Activated T-helper 2 cell treated with anti-CD3 and anti-CD28 coated beads, Interferon-gamma antibody, Interleukin-2, Interleukin-4, amounts not matched to agents 10 μg/mL and 5 μg/mL and 100 μg/mL, durations not matched to agents 14 hours and 24 hours and 36 hours (primary cell): ENCODE measurements at places on chromosomes 7 and 10.

GRCh38 chr7:105196473-105196872, 182.5 kb downstream of the KMT2E start:
- peaks cover 23% of the 10 kb centered on the region for H3K36me3 ChIP-seq
- DNase-seq = no peak
- H3K27ac ChIP-seq = no peak overlapping the region
- H3K27me3 ChIP-seq = no peaks in the 10 kb centered on the region
- H3K4me1 ChIP-seq = peaks cover 9% of the 10 kb centered on the region

GRCh38 chr10:126690534-126690933, 20.0 kb upstream of the C10orf90 start:
- H3K4me3 ChIP-seq = no peak overlapping the region
- H3K27ac ChIP-seq = no peak overlapping the region

- DNase-seq = no peak
- H3K27ac ChIP-seq = no peak overlapping the region
- peaks cover 21% of the 10 kb centered on the region for H3K27me3 ChIP-seq
- H3K36me3 ChIP-seq = no peaks in the 10 kb centered on the region
These were observed 150.8 kb downstream of the HERPUD2 start for GRCh38 chr7:35544028-35544742.

GRCh38 chr7:6268907-6269306, 3.5 kb downstream of the CYTH3 start:
- H3K27me3 ChIP-seq = peaks cover 71% of the 10 kb centered on the region
- no peak overlapping the region for H3K27ac ChIP-seq
- no peaks in the 10 kb centered on the region for H3K36me3 ChIP-seq
- H3K4me3 ChIP-seq = no peak overlapping the region
- peaks cover 11% of the 10 kb centered on the region for H3K4me1 ChIP-seq

DNA sequence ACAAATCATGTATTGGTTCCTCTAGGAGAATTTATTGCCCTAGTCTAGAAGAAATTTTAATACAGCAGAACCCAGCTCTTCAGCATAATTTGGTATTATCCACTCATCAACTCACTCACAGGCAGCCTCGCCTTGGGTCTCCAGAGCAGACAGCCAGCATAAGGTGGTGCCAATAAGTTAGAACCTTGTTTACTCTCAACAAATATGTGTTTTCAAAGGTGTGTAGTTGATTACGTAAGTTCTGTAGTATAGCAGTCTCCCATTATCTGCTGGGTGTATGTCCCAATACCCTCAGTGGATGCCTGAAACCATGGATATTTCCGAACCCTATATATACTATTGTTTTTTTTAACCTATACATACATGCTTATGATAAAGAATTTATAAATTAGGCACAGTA, 522.5 kb upstream of the LRRN3 start:
- DNase-seq = no peak
- H3K4me1 ChIP-seq = no peaks in the 10 kb centered on the region
- no peaks in the 10 kb centered on the region for H3K36me3 ChIP-seq
- no peak overlapping the region for H3K4me3 ChIP-seq
- H3K27me3 ChIP-seq = no peaks in the 10 kb centered on the region

DNA sequence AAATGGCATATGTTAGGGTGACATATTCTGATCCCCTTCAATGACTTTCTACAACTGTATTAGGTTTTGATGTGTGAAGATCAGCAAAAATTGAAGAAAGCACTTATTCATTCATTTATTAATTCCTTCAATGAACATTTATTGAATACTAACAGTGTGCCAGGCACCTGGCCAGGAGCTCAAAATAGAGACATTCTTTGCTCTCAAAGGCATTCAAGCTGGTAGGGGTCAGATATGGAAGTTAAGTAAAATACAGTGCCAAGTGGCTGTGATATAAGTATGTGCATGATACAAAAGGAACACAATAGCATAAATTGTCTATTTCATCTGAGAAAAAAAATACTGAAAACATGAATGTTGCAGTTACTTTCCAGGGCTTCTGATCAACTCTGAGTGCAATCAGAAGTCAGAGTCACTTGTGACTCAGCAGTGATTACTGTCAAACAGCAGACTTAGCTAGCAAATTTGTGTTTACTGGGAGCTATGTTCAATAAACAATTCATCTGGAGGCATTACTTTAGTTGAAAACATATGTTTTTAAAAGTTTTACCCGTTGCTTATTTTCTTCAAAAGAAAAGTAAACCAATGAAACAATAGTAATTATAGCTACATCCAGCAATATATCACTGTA, 60.4 kb upstream of the CACNB2 start:
- H3K36me3 ChIP-seq = no peaks in the 10 kb centered on the region
- H3K27ac ChIP-seq = no peak overlapping the region
- DNase-seq = no peak
- H3K4me1 ChIP-seq = no peaks in the 10 kb centered on the region
- no peak overlapping the region for H3K4me3 ChIP-seq

GRCh38 chr10:93816123-93816747, 58.5 kb downstream of the LGI1 start:
- no peak overlapping the region for H3K4me3 ChIP-seq
- peak; percentile 10 for DNase-seq
- H3K27me3 ChIP-seq = peaks cover 34% of the 10 kb centered on the region
- peaks cover 3% of the 10 kb centered on the region for H3K4me1 ChIP-seq
- H3K27ac ChIP-seq = no peak overlapping the region
- H3K36me3 ChIP-seq = no peaks in the 10 kb centered on the region

GRCh38 chr10:11541296-11541695, 70.2 kb downstream of the USP6NL start:
- H3K27me3 ChIP-seq = peaks cover 26% of the 10 kb centered on the region
- no peaks in the 10 kb centered on the region for H3K36me3 ChIP-seq
- H3K27ac ChIP-seq = no peak overlapping the region
- DNase-seq = no peak
- no peak overlapping the region for H3K4me3 ChIP-seq

DNA sequence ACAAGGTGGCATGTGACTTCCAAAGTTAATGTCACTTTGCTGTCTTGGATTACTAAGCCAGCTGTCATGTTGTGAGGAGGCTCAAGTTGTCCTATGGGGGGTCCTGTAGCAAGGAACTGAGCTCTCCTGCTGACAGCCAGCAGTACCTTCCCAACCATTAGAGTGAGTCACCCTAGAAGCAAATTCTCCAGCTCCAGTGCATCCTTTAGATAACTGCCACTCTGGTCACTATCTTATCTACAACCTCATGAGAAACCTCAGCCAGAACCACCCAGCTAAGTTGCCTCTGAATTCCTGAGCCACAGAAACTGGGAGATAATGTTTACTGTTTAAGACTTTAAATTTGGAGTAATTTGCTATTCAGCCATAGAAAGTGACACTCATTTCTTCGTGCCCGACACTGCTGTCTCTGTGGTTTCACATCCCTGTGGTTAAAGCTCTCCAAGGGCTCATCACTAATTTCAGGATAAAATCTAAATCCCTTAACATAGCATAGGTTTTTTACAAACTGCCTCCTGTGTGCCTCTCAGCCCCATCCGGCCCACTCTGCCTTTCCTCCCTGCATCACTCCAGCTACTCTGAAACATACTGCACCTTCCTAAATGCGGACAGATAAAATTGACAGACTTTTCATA, 83.5 kb downstream of the PRR15 start:
- H3K27me3 ChIP-seq = no peaks in the 10 kb centered on the region
- no peak for DNase-seq
- no peak overlapping the region for H3K27ac ChIP-seq
- H3K36me3 ChIP-seq = no peaks in the 10 kb centered on the region
- no peak overlapping the region for H3K4me3 ChIP-seq

- no peaks in the 10 kb centered on the region for H3K36me3 ChIP-seq
- no peak overlapping the region for H3K4me3 ChIP-seq
- no peak overlapping the region for H3K27ac ChIP-seq
- no peak for DNase-seq
- no peaks in the 10 kb centered on the region for H3K4me1 ChIP-seq
These were observed 134.0 kb downstream of the GRID1 start for GRCh38 chr10:86232644-86233043.

DNA sequence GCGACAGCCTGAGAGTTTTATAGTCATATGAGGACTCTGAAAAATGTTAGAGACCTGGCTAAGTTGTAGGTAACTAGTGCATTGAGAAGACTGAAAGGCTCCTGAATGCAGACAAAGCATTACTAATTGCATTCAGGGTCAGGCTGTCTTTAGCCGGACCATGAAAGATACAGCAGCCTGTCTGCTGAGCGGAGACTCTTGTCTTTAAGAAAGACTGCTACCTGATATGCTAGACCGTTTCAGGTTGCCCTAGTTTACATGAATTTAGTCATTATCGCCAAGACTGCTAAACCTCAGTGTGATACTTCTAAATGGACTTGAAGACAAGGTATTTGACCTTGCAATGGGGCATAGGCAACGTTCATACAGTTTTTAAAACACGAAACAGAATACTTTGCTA, 81.2 kb downstream of the BMPR1A start:
- no peak for DNase-seq
- no peak overlapping the region for H3K27ac ChIP-seq
- peaks cover 5% of the 10 kb centered on the region for H3K4me1 ChIP-seq

- H3K27me3 ChIP-seq = no peaks in the 10 kb centered on the region
- H3K36me3 ChIP-seq = no peaks in the 10 kb centered on the region
- DNase-seq = no peak
- H3K4me1 ChIP-seq = peaks cover 27% of the 10 kb centered on the region
- peak overlapping the region; percentile 99 for H3K27ac ChIP-seq
These were observed 40.0 kb downstream of the CUX1 start for GRCh38 chr7:101857358-101857811.

GRCh38 chr7:30221764-30222163, 62.6 kb upstream of the ZNRF2 start:
- no peaks in the 10 kb centered on the region for H3K36me3 ChIP-seq
- DNase-seq = no peak
- H3K27me3 ChIP-seq = peaks cover 18% of the 10 kb centered on the region
- H3K4me1 ChIP-seq = peaks cover 7% of the 10 kb centered on the region
- no peak overlapping the region for H3K27ac ChIP-seq

- H3K4me3 ChIP-seq = no peak overlapping the region
- no peaks in the 10 kb centered on the region for H3K27me3 ChIP-seq
- no peak overlapping the region for H3K27ac ChIP-seq
- no peak for DNase-seq
These were observed 21.6 kb downstream of the OGDHL start for GRCh38 chr10:49740346-49741107.

DNA sequence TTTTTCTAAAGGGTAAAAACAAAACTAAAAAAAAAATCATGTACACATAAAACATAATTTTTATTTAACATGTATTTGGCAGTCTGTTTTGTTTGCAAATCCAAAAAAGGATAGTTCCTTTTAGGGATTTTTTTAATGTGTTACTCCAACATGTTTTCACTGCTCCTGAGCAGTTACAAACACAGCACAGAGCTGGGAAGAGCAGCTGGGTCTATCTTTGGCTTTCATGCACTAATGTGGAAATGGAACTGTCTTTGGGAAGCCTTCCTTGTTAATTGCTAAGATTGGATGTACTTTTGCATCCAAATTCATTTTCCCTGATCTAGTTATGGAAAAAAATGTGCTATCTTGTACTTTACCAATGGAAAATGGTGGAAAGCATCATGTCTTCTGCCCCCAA, 1035.1 kb downstream of the CNTNAP2 start:
- no peak overlapping the region for H3K4me3 ChIP-seq
- DNase-seq = no peak
- no peaks in the 10 kb centered on the region for H3K36me3 ChIP-seq
- no peak overlapping the region for H3K27ac ChIP-seq
- H3K27me3 ChIP-seq = no peaks in the 10 kb centered on the region
- no peaks in the 10 kb centered on the region for H3K4me1 ChIP-seq

DNA sequence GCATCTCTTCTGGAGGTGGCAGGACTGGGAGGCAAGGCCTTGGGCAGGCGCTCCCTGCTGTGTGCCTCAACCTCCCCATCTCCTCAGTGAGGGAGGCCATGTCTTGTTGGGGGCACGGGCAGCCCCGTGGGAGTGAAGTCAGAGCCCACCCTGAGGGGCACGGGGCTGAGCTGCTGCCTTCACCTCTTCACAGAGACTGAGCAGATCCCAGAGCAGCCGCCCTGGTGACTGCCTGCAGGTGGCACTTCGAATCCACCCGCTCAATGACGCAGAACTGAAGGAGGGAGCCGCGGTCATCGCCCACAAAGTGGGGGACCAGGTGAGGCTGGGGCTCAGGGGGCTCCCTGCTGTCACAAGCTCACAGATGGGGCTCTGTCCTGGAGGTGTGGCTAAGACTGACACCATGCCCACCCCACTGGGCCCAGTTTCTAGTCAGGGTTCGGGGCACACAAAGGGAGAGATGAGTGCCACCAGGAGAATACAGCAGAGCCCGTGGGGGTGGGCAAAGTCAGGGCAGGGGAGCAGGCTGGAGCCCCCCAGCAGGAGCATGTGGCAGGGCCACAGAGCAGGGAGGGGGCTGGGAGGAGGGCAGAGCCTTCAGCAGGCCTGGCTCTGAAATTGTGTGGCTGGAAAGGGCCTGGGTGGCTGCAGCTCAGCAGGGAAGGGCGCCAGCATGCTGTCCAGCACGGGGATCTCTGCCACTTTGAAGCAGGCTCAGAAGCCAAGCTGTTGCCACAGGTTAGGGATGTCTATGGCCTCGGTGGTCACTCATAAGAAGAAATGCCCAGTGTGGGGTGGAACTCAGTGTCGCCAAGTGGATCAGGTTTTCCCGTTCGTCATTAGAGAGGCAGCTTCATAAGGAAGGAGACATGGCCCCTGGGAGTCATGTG, 18.8 kb upstream of the CHST12 start:
- DNase-seq = no peak
- H3K27me3 ChIP-seq = no peaks in the 10 kb centered on the region
- no peaks in the 10 kb centered on the region for H3K4me1 ChIP-seq
- no peak overlapping the region for H3K4me3 ChIP-seq

GRCh38 chr10:70592746-70593512, 9.6 kb downstream of the PRF1 start:
- no peak overlapping the region for H3K27ac ChIP-seq
- peaks cover 9% of the 10 kb centered on the region for H3K27me3 ChIP-seq
- no peak for DNase-seq
- H3K36me3 ChIP-seq = peaks cover 19% of the 10 kb centered on the region
- peaks cover 15% of the 10 kb centered on the region for H3K4me1 ChIP-seq

- no peak overlapping the region for H3K27ac ChIP-seq
- DNase-seq = no peak
- no peaks in the 10 kb centered on the region for H3K27me3 ChIP-seq
These were observed 61.9 kb upstream of the SMNDC1 start for GRCh38 chr10:110366635-110367034.

- H3K27ac ChIP-seq = peak overlapping the region; percentile 96
- H3K4me3 ChIP-seq = peak overlapping the region; percentile 40
- no peaks in the 10 kb centered on the region for H3K27me3 ChIP-seq
These were observed 21.6 kb upstream of the GIMAP2 start for GRCh38 chr7:150663802-150664494.

DNA sequence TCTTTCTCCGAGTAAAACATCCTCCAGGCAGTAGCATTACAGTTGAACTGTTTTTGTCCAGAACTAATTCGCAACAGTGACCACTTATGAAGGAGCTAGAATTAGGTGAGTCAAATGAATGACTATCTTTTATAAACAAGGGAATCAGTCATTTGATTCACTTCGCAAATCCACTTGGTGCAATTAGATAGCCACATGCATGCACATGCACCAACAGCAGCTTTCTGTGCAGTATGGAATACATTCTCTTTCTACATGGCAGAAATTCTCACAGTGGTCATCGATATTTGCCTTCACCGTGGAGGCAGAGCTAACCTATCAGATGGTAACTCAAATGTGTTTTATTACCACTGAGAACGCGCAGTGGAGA, 118.8 kb downstream of the CDK6 start:
- no peak for DNase-seq
- peak overlapping the region; percentile 80 for H3K4me3 ChIP-seq
- peaks cover 72% of the 10 kb centered on the region for H3K36me3 ChIP-seq
- H3K27me3 ChIP-seq = no peaks in the 10 kb centered on the region
- peaks cover 64% of the 10 kb centered on the region for H3K4me1 ChIP-seq
